ENCODE measurements at places on chromosomes 13 and 19. TPM values are rescaled to one million over a fixed set of nuclear protein-coding genes. Genes with fewer than 3 reads are reported as not detected.

DNA sequence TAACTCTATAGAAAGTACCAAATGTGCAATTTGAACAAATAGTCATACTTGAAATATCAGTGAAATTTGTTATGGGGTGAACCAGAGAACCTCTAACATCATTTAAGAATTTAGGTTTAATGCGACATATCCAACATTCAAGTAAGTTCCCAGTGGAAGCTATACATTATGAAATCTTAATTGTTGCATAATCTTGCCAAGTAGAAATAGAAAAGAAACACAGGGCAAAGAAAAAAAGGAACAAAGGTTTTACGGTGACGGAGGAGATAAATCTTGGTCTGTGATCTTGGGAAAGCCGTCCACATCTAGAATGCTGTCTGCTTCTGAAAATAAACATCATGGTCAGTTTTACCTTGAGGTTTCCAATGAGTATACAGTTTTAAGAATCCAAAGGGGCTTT lies 445.7 kb downstream of the RFC3 start:
- ATAC-seq, result no peak

- ATAC-seq, result no peak
Measured at GRCh38 chr19:30552593-30552992, 180.4 kb downstream of the ZNF536 start.

DNA sequence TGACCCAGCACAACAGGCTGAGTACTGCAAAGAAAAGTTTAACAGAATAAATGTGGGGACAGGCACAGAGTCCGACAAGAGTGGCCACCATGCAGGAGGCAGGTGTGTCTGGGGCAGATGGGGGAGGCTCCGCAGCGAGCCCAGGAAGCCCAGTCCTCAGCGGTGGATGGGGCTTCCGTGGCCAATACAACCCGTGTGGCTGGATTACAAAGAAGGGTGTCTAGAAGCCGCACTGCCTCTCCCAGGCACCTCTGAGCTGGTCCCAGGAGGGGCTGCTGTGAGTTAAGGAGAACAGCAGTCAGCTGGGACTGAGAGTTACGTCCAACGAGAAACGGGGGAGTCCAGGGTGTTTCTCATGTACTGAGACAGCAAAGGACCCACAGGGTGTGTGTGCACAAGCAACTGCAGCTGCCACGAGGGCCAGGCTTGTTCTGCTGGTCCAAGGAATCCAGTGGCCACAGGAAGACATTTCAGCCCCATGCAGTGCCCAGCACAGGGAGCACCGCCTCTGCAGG lies 70.2 kb downstream of the SPACA7 start:
- ATAC-seq, result no peak

GRCh38 chr13:73336773-73337172 lies 278.0 kb downstream of the KLF5 start:
- ATAC-seq, result peak; percentile 25

DNA sequence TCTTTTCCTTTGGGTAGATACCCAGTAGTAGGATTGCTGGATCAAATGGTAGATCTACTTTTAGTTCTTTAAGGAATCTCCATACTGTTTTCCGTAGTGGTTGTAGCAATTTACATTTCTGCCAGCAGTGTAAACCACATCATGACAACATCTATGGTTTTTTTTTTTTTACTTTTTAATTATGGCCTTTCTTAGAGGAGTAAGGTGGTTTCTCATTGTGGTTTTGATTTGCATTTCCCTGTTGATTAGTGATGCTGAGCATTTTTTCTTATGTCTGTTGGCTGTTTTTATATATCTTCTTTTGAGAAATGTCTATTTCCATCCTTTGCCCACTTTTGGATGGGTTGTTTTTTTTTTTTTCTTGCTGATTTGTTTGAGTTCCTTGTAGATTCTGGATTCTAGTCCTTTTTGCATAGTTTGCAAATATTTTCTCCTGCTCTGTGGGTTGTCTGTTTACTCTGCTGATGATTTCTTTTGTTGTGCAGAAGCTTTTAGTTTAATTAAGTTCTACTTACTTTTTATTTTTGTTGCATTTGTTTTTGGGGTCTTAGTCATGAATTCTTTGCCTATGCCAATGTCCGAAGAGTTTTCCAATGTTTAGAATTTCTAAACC lies 38.8 kb downstream of the TDRD3 start:
- ATAC-seq, result peak; percentile 47

GRCh38 chr13:93903909-93904308 lies 575.6 kb downstream of the DCT start:
- ATAC-seq, result no peak

Gene TSHZ3
- 0.82 TPM for total RNA-seq

Gene PRR19
- total RNA-seq, result 1.4 TPM

Gene BCAM
- not detected for total RNA-seq

Gene LGI4
- total RNA-seq, result not detected

Gene CEACAM16
- total RNA-seq, result not detected

Gene FUT1
- total RNA-seq, result 0.40 TPM
